ENCODE measurements at places on chromosomes 2 and 18.

DNA sequence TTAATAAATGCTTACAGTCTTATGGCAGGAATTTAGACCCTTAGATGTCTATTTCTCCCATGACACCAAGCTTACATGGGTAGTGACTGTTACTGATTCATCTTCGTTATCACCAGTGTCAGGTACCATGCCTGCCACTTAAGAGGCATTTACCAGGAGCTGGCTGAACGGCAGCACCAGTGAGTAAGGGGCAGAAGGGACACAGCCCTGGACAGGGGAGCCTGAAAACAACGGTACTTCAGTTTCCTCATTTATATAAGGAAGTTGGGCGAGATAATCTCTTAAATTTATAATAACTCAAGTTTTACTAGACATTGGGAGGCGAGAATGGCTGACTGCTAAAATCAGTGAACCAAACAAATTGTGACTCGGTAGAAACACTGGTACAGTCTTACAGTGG lies 1.2 kb downstream of the COA5 start:
- no peak for DNase-seq

DNA sequence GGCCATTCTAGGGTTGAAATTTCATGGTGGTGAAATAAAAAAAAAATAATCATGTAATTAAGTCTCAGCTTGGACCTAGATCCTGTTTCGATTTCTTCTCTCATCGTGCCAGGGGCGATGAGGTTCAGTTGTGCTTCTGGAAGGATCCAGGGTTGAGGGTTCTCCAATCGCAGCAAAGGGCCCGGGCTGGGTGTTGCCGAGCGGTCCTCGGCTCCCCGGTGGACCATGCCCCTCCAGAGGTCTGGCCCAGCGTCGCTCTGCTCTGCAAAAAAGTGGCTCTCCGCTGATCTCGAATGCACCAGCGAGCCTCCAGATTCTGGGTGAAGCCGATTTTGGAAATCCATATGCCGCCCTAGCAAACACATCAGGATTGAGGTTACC lies 39.0 kb downstream of the EN1 start:
- DNase-seq = no peak

DNA sequence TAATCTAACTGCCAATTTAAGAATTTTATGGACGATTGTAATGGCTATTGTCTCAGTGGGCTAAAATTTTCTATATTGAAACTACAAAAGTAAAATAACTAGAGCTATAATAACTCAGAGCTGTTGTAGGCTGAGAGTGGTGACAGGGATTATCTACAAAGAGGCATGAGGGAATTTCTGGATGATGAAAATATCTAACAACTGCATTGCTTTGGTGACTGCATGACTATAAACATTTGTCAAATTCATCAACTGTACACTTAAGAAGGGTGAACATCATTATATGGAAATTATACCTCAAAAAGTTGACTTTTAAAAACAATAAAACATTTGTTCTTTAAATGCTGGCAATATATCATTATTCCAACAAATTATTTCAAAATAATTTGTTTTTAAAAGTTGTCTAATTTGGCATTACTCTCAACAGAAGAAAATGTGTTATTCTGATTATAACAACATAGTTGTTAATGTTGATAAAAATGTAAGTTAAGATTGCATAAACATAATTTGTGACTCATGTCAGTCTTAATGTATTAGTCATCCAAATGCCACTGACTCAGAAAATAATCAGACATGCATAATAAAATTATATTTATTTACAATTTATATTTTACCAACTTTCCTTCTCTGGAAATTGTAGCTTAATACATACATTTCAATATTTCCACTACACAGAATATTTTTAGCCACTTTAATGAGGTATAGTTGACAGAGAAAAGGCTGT lies 865.1 kb upstream of the VRK2 start:
- no peak for DNase-seq

- DNase-seq = no peak
Observed at GRCh38 chr2:129396980-129397599, 582.4 kb upstream of the RAB6C start.

DNA sequence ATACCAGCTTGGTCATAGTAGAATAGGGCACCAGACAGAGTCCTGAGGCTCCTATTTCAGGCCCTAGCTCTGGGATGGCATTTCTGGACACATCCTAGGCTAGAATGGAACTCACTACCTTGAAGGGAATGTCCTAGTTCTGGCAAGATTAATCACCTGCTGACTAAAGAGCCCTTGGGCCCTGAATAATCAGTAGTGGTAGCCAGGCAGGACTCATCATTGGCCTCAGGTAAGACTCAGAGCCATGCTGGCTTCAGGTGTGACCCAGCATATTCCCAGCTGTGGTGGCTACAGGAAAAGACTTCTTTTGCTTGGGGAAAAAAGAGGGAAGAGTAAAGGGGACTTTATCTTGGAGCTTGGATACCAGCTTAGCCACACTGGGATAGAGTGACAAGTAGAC lies 131.0 kb upstream of the SRD5A2 start:
- no peak for DNase-seq

- no peak for DNase-seq
Observed at GRCh38 chr2:178530625-178531142, 50.4 kb downstream of the PLEKHA3 start.

- no peak for DNase-seq
Observed at GRCh38 chr2:185222311-185222710, 516.3 kb upstream of the FSIP2 start.

GRCh38 chr2:200968735-200969134 lies 5.3 kb upstream of the ORC2 start:
- no peak for DNase-seq

- DNase-seq = peak; percentile 38
Observed at GRCh38 chr2:42495234-42495581, 1.4 kb upstream of the KCNG3 start.

GRCh38 chr2:238643400-238643907 lies 204.4 kb upstream of the TWIST2 start:
- no peak for DNase-seq

DNA sequence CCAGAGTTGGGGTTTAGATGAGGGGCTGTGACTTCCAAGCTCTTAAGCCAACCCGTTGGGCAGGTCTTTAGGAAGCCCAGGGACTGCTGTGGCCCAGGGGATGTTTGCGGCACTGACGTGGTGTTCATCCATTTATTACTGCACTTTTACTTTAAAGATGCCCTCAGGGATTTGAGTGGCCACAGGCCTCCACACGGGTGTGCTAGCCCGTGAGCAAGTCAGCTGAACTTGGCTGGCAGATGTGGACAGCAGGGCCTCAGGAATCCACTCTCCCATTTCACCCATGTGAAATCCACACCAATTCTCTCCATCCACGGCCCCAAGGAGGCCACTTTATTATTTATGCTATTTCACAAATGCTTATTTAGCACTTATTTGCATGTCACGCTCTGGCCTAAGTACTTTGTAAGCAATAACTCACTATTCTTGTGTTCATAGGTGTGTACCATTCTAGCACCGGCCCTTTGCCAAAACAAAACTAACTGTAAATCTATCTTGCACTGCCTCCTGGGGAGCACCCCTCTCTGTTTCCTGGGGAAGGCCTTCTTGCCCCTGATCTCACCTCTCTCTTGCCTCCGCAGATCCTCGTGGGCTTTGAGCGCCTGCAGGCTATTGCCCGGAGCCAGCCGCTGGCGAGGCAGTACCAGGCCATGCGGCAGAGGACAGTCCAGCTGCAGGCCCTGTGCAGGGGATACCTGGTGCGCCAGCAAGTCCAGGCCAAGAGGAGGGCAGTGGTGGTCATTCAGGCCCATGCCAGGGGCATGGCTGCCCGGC lies 39.1 kb upstream of the GPR17 start:
- DNase-seq = no peak

DNA sequence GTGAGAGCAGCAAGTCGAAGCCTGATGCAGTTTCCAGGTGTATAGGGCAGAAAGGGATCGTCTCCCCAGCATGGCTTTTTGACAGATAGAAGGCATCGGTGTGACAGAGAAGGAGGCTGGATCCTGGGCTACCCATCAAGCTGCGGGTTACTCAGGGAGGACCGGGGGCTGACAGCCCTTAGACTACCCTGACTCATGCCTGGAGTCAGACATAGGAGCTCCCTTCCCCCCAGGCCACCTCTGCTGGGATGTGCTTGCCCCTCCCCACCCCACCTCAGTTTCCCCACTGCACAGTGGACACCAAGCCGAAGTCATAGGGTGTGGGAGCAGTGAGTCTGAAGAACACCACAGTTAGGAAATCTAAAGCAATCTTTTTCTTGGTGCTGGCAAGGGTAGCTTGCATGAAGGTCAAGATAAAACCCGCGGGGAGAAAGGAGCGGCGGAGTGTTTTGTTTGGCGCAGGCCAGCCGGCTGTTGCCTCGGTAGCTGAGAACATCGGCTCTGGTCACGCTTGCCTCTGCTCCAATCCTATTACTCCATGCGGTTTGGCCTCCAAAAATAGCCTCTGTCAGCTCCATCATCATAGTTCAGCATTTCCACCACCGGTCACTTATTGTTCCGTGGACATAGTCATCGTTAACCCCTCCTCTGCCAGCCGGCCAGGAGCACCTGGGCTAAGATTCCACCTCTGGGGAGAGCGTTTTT lies 169.2 kb upstream of the GLI2 start:
- no peak for DNase-seq

DNA sequence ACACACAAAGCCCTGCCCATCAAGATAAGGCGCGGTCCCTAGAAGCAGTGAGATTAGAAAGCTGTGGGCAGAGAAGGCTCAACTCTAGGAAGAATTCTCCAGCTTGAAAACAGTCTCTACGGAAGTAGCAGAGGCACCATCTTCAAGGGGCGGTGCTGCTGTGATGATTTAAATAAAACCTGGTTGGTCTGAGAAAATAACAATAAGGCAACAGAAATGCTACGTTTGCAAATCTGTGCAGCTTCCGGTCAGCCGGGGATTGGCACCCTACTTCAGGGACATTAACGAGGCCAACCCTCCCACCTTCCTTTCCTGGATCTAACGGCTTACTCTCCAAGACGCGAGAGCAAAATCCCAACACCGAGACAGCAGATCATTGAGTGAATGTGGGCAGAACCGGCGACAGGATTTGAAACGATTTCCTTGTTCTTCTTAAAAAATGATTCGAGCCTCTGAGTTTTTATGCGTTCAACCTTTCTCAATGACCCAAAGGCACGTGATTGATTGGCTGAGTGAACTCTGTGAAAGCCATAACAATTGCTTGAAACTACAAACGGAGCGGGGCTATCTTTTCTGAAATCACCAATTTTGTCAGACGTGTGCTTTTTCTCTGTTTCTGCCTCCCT lies 93.7 kb upstream of the ZNF516 start:
- DNase-seq = no peak

DNA sequence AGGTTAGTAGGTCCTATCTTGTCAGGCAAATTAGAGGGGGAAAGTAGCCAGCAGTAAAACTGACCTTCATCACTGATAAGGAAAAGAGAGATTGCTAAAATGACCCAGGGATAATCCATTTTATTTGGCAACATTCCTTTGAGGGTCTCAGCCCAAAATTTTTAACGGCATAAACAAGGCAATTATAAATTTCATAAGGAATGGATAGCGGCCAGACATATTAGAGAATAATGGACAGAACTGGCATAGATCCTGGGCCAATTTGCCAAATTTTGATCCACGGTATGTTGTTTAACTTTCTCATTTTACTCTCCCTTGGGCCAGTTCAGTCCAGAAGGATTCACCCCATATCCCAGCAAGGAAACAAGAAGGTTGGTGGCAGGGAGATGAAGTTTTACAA lies 170.4 kb upstream of the BCL2L11 start:
- DNase-seq = no peak

GRCh38 chr2:80335411-80335810 lies 30.9 kb upstream of the LRRTM1 start:
- no peak for DNase-seq

GRCh38 chr2:147665105-147665504 lies 179.7 kb upstream of the ACVR2A start:
- DNase-seq = no peak

GRCh38 chr18:59621027-59621426 lies 76.2 kb downstream of the CCBE1 start:
- DNase-seq = no peak

DNA sequence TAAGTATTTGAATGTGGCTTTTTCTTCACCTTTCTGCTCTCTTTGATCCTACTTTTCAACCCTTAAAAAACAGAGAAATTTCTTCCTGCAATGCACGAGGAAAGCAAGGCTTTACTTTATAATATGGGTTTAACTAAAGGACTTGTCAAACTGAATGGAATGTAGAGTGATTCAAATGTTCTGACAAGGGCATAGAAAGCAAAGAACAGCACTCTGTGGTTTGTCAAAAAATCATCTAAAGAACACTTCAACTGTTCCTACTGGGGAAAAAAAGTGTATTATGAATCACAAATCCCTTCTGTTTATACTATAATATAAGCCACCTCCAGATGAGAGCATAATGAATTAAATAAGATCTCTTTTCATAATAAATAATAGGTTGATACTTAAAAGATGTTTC lies 45.0 kb upstream of the RIT2 start:
- DNase-seq = no peak

DNA sequence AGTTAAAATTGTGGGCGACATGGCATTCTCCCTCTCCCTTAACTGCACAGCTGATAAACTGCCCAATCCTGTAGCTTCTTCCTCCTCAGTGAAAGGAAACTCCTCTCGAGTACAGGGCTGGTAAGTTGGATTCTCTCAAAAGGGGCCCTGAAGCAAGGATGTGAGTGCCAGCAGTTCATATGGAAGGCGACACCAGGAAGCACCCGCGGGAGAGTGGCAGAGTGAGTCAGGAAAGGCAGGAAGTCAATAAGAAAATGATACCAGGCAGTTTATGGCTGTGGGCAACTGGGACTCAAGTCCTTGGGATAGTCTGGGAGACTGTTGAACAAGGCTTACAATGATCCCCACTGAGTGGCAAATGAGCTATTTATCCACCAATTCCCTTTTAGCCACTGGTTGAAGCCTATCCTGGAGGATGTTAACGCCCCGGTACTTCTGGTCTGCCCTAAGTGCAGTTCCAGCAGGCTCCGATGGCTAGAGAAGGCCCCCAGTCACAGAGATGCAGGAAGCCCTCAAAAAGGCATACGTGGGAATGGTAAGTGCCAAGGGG lies 34.8 kb downstream of the ABHD3 start:
- no peak for DNase-seq

DNA sequence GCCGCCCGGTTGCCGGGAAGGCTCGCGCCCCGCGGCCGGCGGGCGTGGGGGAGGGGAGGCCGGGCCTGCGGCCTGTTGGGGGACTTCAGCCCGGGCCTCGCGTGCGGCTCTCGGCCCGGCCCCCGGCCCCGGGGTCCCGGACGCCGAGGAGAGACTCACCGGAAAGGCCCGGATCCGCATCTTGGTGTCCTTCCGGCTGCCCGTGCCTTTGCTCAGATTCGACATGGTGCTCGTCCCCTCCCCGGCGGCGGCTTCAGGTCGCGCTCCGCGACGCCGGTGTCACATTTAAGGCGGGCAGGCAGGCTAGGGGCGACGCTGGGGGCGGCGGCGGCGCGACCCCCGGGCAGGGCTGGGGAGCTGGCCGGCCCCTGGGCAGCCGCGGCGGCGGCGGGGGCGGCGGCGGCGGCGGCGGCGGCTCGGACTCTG lies 365 bp downstream of the CUL3 start:
- DNase-seq = peak; percentile 67

- DNase-seq = no peak
Observed at GRCh38 chr18:24228667-24229041, 89.8 kb downstream of the CABYR start.

Data from hematopoietic multipotent progenitor cell treated with erythropoietin and hydrocortisone succinate and interleukin-3 and kit ligand, for 17 days (in vitro differentiated cells).